ENCODE measurements at places on chromosomes 12 and 14.

DNA sequence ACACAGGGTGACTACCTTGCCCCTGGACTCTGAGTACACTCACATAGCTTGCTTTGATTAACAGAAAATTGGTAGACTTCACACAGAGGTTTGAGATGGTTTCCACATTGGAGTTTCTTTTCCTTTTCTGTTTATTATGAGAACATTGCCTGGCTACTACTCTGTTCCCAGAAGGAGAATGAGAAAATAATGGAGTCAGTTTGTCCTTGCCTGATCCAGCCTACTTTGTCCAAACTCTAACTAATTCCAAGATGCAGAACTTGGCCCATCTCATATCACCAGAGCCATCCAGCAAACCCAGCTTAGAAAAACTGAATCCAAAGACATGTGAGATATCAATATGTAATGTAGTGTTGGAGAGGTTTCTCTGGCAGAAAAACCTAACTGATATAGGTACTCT lies 20.4 kb downstream of the TAS2R50 start:
- no peak for DNase-seq

DNA sequence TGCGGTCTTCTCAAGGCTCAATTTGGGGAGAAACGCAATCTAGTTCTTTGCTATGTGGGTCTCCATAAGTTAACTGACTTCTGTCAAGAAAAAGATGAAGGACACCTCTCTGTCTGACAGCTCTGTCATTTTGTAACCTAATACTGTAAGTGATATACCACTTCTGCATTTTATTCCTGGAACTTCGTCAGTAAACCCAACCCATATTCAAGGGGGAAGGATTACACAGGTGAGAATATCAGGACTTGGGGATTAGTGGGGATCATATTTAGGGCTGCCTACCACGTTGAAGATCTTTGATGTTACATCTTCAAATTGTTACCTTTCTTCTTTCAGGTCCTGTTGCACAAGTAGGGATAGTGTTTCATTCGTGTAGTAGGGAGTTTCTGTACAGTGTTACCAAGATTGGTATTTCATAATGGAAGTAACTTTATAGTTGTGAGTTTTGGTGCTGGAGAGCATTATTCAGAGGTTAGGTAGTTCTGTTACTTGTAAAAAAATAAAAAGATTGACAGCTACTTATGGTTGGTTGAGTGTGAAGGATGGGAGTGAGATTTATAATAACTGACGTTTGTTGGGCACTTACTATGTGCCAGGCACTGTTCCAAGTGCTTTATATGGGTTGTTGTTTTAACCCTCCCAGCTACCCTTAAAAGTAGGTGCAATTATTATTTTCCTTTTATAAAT lies 1.6 kb downstream of the TMEM260 start:
- DNase-seq: no peak

GRCh38 chr14:61701946-61702345 lies 6.6 kb downstream of the HIF1A start:
- DNase-seq: no peak

GRCh38 chr12:60035835-60036234 lies 440.0 kb downstream of the SLC16A7 start:
- DNase-seq: no peak

DNA sequence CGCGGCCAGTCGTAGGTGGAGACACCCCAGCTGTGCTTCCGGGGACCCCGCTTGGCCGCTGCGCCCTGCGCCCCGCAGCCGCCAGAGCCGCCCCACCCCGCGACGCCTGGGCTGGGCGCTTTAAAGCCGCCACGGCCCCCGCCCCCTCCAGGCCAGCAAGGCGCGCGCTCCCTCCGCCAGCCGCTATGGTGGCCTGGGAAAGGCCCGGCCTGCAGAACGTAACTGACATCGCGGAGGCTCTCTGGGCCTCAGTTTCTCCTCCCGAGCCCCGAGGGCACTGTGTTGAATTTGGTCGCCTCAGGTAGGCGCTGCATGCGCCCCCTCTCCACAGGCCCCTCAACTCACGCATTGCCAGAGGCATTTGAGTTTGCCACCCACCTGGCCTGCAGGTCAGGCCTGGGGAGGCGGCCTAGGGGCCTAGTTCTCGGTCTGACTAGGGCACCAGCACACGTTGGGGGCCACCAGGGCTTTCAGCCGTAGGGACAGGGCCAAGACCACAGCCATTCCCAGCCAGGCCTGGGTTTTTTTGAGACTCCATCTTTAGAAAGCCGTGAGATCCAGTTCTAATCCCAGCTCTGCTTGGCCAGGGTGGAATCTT lies at the start of gene NGB:
NGB (minus strand) TSS at position 94 of the 598 bp plus-strand sequence. CDS start 269 bp downstream, outside the sequence.
- DNase-seq: no peak

- DNase-seq: no peak
Observed at GRCh38 chr14:99806836-99807235, 13.6 kb downstream of the EML1 start.

DNA sequence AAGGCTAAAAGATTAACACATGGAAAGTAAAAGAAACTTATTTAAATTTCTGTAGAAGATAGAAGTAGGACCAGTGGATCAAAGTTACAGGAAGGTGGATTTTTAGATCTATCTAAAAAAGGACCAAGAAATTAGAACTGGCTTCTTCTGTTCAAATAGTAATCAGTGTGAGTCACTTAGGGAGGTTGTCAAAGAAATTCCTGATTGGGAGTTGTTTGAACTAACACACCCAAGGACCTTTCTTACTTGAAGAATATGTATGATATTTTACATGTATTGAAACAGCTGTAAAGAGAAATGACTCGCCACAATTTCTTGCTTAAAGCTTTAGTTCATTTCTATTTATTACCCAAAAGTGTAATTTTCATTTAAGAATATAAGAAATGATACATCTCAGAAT lies 256.9 kb downstream of the RAD51B start:
- no peak for DNase-seq

- peak; percentile 48 for DNase-seq
Observed at GRCh38 chr14:96275177-96276112, 19.4 kb downstream of the BDKRB1 start.

DNA sequence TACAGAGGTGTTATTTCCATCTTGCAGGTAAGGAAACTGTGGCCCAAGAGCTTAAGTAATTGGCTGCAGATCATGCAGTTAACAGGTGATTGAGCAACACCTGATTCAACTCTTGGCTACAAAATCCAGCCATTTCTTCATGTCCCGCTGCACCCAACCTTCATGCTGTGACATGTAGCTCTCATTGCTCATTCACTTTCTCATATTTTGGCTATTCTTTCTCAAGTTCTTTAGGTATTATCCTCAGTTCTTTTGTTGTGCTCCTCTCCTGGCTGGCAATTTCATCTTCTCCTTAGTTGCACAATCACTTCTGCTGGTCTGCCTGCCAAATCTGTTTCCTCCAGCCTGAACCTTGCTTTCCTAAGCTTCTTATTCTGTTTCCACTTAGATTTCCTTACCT lies 300.8 kb downstream of the SSPN start:
- no peak for DNase-seq

GRCh38 chr12:95282266-95282665 lies 64.7 kb downstream of the VEZT start:
- no peak for DNase-seq

DNA sequence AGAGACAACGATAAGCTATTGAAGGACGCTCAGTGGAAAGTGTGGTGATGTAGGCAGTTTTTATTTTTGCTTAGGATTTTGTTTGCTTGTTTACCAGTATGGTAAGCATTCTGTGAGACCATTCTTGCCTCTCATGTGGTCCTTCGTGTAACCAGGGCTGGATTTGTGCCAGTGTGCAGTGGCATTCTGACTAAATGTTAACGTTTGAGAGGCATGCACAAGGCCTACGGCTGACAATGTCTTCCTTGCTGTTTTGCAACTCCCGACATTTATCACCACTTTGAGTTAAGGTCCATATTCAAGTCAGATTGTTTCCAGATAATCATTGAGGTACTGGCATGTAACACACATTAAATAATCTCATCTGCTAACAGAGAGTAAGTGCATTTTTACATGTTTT lies 102.3 kb upstream of the BCAT1 start:
- no peak for DNase-seq

- no peak for DNase-seq
Observed at GRCh38 chr12:25811656-25812126, 146.8 kb upstream of the RASSF8 start.

DNA sequence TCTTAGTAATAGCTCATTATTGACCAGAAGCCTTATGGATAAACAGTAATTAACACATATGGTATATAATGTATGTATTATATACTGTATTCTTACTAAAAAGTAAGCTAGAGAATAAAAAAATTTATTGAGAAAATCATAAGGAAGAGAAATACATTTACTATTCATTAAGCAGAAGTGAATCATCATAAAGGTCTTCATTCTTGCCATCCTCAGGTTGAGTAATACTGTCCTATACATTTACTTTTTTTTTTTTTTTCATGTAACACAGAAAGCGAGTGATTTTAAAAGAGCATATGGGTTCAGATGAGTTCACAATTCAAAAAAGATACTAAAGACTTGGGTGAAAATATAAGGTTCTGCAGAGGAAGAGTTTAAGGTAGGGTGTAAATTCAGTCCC lies 152.5 kb downstream of the TGFB3 start:
- no peak for DNase-seq

DNA sequence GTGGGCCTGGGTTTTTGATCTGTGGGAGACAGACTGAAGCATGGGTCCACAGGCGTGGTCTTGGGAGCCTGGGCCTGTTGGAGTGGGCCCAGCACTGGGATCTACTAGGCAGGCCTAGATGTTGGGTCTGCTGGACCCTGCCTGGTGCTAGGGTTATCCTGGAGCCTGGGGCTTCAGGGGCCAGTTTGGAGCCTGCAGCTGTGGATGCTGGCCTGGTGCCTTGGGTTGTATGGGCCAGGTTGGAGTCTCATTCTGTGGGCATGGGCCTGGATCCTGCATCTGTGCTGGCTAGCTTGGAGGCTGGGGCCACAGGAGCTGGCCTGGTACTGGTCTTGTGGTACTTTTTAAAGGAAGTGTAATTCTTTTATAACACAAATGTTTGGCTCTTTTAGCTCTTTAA lies 68.0 kb downstream of the GPHN start:
- no peak for DNase-seq

DNA sequence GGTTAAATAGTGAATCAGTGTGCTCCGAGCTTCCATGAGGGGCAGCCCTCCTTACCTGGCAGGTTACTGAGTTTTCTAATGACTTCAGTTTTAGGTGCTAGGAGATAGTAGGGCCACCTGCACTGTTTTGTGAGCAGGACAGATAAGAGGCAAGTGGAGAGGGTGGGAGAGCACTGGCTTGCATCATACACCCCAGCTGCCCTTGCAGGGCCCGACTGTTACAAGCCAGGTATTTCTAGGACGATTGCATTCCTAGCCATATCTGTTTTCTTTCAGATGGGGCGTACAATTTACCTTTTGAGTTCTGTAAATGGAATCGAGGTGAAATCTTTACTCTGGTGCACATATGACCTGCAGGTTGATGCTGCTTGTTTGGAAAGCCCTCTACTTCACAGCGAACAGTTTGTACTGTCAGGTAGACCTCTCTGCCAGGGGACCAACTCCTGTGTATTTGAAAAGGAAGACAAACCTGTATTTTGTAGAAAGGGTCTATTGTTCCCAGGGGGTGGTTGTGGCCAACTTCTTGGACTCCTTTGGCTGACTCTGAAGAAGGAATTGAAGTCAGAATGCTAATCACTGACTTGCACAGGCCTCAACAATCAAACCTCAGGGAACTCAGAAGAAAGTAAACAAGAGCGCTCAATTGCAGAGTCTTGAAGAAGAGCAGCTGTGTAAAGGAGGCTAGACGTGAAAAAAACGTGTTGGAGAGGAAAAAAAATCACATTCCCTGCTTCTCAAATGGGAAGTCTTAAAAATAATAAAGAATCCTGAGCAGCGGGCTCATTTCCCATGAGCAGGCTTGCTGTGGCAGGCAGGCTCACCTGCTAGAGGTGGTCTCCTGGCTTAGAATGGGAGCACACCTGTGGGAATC lies 57.3 kb downstream of the ETV6 start:
- no peak for DNase-seq

DNA sequence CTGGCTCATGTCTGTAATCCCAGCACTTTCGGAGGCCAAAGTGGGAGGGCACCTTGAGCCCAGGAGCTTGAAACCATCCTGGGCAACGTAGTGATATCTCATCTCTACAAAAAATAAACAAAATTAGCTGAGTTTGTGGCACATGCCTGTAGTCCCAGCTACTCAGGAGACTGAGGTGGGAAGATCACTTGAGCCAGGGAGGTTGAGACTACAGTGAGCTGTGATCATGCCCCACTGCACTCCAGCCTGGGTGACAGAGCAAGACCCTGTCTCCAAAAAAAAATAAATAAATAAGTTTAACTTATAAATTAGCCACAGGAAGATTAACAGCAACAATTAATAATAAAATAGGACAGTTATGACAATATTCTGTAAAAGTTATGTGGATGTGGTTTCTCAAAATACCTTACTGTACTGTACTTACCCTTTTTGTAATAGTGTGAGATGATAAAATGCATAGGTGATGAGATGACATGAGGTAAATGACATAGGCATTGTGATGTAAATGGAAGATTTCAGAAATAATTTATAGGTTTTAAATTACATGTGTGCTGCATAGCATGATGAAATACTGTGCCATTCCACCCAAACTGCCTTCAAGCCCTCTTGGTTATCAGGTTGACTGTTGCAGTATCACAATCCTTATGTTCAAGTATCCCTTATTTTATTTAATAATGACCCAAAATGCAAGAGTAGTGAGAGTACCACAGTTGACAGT lies 22.0 kb downstream of the USP15 start:
- no peak for DNase-seq

DNA sequence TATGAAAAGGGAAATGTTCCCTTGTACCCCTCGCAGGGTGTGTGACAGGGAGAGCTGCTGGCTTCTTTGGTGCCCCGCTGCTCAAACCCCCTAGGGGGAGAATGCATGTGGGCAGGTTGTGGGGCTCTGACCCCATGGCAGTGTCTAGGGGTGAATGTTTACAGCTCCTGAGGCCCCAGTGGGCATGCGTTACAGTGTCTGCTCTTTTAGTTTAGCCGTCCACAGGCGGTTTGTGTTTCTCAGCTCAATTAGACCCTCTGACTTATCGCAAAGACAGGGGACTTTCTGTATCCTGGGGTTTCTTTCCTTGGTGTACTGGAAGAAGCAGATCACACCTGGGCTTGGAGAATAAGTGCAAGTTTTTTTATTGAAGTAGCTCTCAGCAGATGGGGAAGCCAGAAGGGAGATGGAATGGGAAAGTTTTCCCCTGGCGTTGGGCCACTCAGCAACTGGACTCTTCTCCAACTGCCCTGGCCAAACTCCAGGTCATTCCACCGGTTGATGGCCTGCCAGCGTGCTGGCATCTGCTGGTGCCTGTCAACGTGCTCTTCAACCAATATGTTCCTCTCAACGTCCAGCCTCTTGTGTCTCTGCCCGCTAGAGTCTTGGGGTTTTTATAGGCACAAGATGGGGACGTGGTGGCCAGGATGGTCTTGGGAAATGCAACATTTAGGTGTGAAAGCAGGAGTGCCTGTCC lies 720.9 kb downstream of the FSCB start:
- DNase-seq: no peak
